Endothelial cell of umbilical vein (primary cell): ENCODE measurements at places on chromosomes 16 and 17.

DNA sequence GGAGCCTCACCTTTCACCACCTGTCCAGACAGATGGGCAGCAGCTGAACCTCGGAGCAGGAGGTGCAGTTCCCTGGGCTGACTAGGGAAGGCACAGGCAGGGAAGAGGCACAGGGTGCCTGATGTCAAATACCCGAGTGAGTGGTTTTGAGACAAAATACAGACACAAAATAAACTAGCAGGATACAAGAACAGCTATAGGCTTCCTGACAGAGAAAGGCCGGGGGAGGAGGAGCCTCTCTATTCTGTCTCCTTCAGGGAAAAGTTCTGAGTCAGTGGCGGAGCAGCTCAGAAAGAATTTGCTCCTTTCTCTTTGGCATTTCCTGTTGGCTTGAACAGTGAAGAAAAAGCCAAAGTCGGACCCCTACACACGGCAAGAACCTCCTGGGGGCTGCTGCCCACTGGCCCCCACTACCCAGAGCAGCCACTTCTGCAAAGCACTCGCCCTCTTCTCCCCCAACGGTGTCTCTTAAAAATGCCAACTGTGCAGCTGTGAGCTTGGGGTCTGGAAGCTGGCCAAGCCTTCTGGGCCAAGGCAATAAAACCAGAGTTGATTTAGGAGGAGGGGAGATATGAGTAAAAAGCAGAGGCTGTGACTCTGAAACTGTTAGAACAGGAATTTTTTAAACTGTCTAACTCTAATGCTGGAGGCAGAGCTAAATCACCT is 14.4 kb upstream of the FAAP100 start:
- DNase-seq: peak; percentile 97
- no peaks in the 10 kb centered on the region for H3K27me3 ChIP-seq

DNA sequence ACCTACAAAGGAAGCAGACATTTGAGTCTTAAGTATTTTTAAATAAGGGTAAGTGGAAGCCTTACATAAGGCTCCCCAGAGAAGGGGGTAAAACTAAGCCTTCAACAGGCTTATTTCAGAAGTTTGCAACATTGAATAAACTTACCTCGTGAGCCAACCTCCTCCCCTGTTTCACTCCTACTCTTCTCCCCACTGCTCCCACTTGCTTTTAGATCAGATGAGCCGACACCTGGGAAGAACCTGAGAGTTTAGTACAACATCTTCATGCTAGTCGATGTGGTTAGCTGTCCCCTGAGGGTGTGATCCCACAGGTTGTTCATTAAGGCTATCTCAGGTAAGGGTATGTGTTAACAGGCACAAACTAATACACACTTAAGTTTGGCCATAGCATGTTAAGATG is 13.8 kb downstream of the ZP2 start:
- H3K36me3 ChIP-seq: no peaks in the 10 kb centered on the region
- no peaks in the 10 kb centered on the region for H3K4me1 ChIP-seq
- no peak for DNase-seq
- no peak overlapping the region for H3K27ac ChIP-seq
- no peak overlapping the region for H3K4me3 ChIP-seq

DNA sequence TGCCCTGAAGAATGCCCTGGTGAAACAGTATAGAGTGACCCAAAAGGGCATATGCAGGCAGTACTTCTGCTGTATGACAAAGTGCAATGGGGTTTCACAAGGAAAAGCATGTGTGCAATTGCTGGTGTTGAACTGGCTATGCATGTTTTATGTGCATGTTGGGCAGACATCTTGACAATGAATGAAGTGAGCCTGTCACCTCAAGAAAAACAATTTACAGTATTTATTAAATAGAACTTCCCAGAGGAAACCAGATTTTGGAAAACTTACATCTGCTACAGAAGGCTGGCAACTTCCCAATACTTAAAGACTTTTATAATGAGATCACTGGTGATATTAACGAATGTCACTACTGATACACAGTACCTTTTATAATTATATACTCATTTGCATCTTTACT is 30.6 kb downstream of the C17orf67 start:
- no peak for DNase-seq
- no peaks in the 10 kb centered on the region for H3K27me3 ChIP-seq
- H3K27ac ChIP-seq: no peak overlapping the region
- H3K4me3 ChIP-seq: no peak overlapping the region

DNA sequence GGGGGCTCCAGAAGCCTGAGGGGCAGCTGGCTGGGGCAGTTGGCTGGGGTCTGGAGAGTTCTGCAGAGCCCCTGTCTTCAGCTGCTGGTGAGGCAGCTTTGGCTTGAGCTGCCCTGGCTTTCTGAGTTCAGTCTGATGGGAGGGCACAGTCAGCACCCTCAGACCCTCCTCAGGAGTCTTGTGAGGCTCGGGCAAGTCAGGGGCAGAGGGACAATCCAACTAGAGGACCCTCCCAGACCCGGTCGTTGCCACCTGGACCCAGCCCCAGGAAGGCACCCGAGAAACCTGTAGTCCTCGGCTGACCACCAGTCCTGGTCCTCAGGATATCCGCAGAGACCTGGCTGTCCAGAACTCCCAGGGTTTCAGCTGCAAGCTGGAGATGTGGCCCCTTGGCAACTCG is 1.9 kb downstream of the CARD14 start:
- H3K4me1 ChIP-seq: no peaks in the 10 kb centered on the region
- H3K4me3 ChIP-seq: no peak overlapping the region
- no peaks in the 10 kb centered on the region for H3K36me3 ChIP-seq
- H3K27ac ChIP-seq: no peak overlapping the region
- peaks cover 4% of the 10 kb centered on the region for H3K27me3 ChIP-seq
- no peak for DNase-seq

GRCh38 chr16:80573700-80574120 is 32.9 kb downstream of the DYNLRB2 start:
- DNase-seq: no peak
- no peaks in the 10 kb centered on the region for H3K36me3 ChIP-seq
- peaks cover 7% of the 10 kb centered on the region for H3K4me1 ChIP-seq
- H3K27me3 ChIP-seq: no peaks in the 10 kb centered on the region

DNA sequence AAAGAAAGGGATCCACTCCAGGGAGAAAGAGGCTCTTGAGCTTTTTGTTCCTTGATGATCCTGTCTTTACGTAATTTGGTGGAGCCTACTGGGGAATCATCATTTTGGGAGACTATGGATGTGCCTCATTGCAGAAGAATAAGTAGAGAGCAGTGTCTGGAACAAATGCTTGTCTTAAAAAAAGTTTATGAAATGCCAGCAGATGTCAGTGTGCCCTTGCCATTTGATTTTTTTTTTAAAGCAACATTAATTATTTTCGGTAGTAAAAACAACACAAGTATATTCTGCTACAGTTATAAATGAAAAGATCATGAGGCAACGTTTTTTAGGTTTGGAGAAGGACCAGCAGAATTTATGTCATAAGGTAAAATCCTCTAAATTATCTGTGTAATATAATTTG is 934.8 kb upstream of the EEF2KMT start:
- H3K27ac ChIP-seq: no peak overlapping the region
- no peak for DNase-seq
- no peaks in the 10 kb centered on the region for H3K27me3 ChIP-seq
- H3K4me3 ChIP-seq: no peak overlapping the region
- no peaks in the 10 kb centered on the region for H3K4me1 ChIP-seq
- no peaks in the 10 kb centered on the region for H3K36me3 ChIP-seq

DNA sequence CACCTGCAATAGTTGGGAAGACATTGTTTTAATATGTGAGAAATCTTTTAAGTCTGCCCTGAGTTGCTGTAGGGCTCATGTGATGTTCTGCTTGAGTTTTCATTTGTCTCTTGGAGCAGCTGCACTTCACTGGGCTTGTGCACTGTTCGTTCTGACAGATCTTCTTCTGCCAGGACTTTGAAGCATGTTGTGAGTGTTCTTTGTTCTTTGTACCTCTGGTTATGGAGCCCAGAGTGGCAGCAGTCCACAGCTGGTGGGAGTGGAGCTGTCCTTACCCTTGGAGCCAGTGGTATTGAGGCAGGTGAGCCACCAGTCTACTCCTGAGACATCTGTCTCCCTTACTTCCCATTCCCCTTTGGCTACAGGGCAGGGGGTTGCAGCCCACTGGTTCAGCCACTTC is 64.6 kb downstream of the GNAO1 start:
- no peak overlapping the region for H3K4me3 ChIP-seq
- no peaks in the 10 kb centered on the region for H3K4me1 ChIP-seq
- no peaks in the 10 kb centered on the region for H3K36me3 ChIP-seq
- no peak for DNase-seq
- no peaks in the 10 kb centered on the region for H3K27me3 ChIP-seq
- no peak overlapping the region for H3K27ac ChIP-seq

- H3K4me1 ChIP-seq: no peaks in the 10 kb centered on the region
- H3K27ac ChIP-seq: no peak overlapping the region
- DNase-seq: no peak
- H3K27me3 ChIP-seq: peaks cover 3% of the 10 kb centered on the region
These were observed 26.0 kb upstream of the ZNF469 start for GRCh38 chr16:88356727-88357199.

DNA sequence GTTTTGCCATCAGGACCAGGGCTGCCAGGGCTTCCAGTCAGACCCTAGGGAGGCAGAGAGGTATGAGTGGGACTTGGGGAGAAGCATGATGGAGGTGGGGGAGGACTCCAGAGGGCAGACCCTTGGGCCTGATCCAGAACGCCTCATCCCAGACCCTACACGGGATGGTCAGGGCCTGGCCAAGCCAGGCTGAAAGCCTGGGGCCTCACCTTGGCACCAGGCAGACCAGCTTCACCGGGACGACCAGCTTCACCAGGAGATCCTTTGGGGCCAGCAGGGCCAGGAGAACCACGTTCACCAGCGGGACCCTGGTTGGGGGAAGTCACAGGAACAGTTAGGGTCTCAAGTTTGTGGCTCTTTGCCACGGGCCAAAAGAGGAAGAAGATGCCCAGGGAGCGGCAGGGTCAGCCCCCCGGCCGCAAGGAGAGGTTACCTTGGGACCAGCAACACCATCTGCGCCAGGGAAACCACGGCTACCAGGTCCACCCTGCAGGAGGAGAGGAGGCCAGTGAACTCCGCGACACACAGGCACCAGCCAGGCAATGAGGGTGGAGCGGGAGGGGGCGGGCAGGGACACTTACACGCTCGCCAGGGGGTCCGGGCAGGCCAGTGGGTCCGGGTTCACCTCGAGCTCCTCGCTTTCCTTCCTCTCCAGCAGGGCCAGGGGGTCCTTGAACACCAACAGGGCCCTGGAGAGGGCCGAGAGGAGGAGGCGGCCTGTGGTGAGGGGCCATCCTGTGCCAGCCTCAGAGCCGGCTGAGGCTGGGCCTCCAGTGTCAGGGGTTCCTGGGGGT is 7.1 kb downstream of the COL1A1 start:
- no peak overlapping the region for H3K27ac ChIP-seq
- H3K36me3 ChIP-seq: no peaks in the 10 kb centered on the region
- H3K27me3 ChIP-seq: peaks cover 2% of the 10 kb centered on the region
- DNase-seq: no peak

GRCh38 chr17:55081559-55081958 is 113.0 kb downstream of the STXBP4 start:
- H3K36me3 ChIP-seq: no peaks in the 10 kb centered on the region
- no peak overlapping the region for H3K27ac ChIP-seq
- no peak for DNase-seq
- no peak overlapping the region for H3K4me3 ChIP-seq

- DNase-seq: no peak
- no peaks in the 10 kb centered on the region for H3K36me3 ChIP-seq
- no peak overlapping the region for H3K4me3 ChIP-seq
- H3K27ac ChIP-seq: no peak overlapping the region
- H3K27me3 ChIP-seq: peaks cover 4% of the 10 kb centered on the region
These were observed 1.5 kb upstream of the RNF112 start for GRCh38 chr17:19409509-19409908.

DNA sequence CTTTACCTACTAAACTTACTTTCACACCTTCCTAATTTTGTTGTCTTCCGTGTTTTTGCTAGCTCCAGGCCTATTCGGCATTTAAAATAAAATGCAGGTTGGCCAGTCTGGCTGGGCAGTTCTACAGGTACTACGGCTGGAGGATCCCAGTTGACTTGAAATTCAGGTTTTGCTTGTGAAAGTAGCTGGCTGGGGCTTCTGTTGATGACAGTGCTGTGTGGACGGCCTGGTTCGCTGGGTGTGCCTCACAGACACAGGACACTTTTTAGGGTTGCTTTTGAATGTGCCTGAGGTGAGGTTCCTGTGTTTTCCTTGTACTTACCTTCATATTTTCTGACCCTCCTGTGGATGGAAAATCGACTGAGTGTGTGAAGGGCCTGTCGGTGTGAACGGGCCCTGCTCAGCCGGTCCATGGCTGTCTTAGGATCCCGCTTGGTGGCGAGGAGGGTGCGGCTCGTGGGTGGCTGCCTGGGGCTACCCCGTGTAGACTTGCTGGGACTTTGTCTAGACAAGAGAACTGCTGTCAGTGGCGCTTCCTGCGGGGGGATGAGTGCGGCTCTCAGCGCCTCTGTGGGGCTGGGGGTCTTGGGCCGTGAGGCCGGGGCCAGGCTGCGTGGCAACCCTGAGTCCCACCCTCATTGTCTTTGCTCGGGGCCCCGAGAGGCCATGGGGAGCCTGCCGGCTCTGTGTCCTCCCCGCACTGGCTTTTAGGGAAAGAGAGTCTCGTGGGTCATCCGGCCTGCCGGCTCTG is 18.7 kb upstream of the ZNF750 start:
- H3K27me3 ChIP-seq: no peaks in the 10 kb centered on the region
- H3K27ac ChIP-seq: peak overlapping the region; percentile 80
- peaks cover 7% of the 10 kb centered on the region for H3K36me3 ChIP-seq

DNA sequence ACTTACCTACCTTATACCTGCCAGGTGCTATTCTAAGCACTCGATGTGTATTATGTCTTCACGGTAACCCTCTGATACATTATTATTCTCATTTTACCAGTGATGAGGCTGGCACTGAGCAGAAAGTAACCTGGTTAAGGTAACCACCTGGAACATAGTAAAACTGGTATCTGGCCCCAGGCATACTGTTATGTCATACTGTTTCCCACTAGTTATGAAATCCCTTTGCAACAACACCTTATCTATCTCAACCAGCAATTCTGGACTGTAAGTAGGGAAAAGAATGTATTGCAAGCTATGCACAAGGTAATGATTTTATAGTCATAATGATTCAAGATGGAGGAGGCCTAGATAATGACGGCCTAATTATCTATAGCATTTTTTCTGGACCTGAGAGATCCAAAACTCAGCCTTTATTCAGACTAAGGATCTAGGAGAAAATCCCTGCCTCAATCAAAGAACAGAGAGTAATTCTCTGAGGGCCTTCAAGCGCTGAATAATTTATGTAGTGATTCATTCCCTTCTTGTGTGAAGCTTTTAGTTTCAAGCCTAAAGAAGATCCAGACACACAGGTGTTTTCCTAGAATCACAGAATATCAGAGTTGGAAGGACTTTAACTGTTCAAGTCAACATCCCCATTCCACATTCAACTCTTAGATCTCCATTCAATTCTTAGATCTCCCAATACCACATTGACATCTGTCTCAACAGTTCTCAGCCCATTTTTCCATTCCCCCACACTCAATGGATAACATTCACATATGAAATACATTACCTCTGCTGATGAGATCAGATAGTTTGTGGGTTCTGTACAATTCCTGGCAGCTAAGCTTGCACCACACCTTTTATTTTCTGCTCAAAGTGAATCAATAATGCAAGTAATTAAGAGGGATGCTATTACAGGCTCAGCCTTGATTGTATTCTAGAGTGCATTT is 14.9 kb upstream of the MMD start:
- DNase-seq: no peak
- no peaks in the 10 kb centered on the region for H3K36me3 ChIP-seq
- H3K27ac ChIP-seq: no peak overlapping the region
- peaks cover 7% of the 10 kb centered on the region for H3K4me1 ChIP-seq

GRCh38 chr16:6684076-6684673 is 648.5 kb upstream of the RBFOX1 start:
- no peak overlapping the region for H3K4me3 ChIP-seq
- no peak for DNase-seq
- no peaks in the 10 kb centered on the region for H3K36me3 ChIP-seq
- H3K4me1 ChIP-seq: no peaks in the 10 kb centered on the region
- H3K27ac ChIP-seq: no peak overlapping the region
